Hepatic stellate cell (primary cell): ENCODE measurements at places on chromosomes 6 and 20.

- no peak for DNase-seq
These were observed 46.2 kb upstream of the CEP85L start for GRCh38 chr6:118697554-118697953.

- DNase-seq = no peak
These were observed 3.8 kb downstream of the CST5 start for GRCh38 chr20:23875606-23876237.

DNA sequence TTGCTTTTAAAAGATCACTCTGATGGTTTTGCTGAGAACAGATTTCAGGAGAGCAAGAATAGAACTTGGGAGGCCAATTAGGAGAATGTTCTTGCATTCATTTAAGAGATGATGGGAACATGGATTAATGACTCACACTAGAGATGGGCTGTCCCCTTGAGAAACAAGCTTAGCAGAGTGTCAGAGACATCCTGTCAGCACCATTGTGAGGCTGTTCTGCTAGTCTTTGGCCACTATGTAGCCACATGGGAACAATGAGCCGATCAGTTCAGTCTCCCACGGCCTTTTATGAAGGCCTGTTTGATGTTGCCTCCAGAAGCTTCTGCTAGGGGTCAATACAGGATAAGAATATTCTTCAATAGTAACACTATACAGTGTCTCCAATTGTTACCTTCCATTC is 113.0 kb upstream of the EYA4 start:
- DNase-seq = no peak

- DNase-seq = no peak
These were observed 28.6 kb downstream of the XPO5 start for GRCh38 chr6:43547222-43547621.

- DNase-seq = no peak
These were observed 68.5 kb downstream of the MAP3K5 start for GRCh38 chr6:136723780-136724179.

GRCh38 chr6:129281168-129281796 is 398.3 kb downstream of the LAMA2 start:
- DNase-seq = no peak

- DNase-seq = no peak
These were observed 44.2 kb upstream of the TOX2 start for GRCh38 chr20:43870484-43870883.

DNA sequence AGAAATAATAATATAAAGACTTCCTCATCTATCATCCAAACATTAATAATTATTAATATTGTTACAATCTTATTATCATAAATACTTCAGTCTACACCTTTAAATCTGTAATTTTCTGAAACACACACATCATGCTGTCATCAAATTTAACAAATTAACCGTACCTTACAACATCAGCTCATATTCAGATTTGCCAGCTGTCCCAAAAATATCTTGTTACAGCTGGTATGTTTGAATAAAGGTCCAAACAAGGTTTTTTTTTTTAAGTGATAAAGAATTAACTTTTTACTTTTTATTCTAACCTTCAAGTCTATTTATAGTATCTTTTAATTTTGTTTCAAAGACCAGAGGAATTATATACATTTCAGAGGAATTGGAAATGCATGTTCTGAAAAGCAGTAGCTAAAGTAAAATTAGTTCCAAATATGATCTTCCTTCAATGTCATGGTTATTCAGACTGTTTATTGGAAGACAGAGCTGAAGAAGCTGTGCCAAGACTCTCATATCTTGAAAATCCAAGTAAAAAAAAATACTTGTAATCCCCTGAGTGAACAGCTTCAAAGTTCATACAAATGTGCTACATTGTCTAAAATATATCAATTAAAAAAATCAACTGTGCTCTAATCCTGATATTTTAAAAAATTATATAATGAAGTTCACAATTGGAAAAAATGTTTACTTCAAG is 161.7 kb upstream of the BMP5 start:
- no peak for DNase-seq

DNA sequence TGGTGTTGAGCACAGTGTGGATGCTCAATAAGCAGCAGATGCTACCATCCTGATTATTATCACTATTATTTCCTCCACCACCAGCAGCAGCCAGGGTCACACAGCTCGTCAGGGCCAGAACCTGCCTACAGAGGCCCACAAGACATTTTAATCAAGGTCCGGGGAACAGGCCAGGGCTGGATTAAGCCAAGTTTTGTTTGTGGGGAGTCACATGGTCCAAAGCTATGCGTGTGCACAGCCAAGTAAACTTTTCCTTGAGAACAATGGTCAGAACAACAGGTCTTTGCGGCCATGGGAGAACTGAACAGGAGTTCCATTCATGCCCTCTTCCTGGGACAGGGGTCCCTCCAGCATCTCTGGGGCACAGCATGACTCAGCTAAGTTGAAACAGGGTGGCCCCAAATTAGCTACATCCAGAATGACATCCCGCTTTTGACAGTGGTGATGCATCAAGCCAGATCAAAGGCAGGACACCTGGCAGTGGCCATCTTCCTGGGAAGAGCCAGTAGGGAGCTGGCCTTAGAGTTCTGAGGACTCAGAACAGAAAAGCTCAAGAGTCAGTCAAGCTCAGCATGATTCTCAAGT is 11.7 kb downstream of the SNTA1 start:
- DNase-seq = no peak

- DNase-seq = no peak
These were observed 20.1 kb upstream of the EMILIN3 start for GRCh38 chr20:41386502-41387427.

DNA sequence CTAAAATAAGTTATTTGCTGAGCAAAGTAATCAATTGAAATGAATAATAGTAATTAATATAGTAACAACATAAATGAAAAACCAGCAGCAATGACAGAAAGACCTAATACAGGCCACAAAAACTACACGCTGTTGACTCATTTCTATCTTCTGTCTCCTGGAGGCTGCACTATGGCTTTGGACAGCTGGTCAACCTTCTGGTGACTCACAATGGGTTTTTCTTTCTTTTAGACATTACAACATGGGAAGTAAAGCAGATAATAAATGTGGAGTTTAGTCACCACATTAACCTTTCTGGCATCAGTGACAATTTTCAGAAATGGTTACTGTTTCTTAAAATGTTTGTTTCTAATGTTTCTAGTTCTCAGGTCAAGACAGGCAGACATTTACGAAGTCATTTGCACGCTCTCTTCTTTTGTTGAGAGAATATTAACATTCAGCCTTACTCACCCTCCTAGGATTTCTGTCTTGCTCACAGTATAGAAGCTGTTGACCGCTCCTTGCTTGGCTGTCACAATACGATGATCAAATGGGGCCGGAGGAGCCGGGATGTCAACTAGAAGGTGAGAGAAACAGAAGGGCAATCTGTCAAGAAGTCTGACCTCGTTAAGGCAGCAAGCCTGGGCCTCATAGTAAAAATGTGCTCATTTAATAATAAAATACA is 62.2 kb downstream of the MYLK4 start:
- DNase-seq = peak; percentile 78

GRCh38 chr6:122494665-122495272 is 23.2 kb upstream of the SERINC1 start:
- no peak for DNase-seq

DNA sequence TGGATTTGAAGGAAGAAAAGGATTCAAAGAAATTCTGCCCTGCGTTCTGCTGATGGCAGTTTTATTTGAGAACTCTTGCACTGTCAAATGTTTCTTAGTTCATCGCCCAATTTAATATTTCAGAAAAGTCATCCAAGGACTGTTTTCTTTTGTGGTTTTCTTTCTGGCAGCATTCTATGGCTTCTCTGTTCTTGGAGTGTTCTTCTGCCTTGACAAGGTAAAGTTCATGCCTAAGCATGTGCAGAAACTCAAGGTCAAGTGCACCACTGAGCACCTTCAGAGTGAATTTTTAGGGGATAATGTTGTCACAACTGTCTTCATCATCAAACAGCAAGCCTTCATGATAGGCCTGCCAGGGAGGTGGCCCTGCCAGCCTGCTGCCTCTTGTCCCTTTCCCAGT is 225.6 kb downstream of the PLCB1 start:
- DNase-seq = no peak

DNA sequence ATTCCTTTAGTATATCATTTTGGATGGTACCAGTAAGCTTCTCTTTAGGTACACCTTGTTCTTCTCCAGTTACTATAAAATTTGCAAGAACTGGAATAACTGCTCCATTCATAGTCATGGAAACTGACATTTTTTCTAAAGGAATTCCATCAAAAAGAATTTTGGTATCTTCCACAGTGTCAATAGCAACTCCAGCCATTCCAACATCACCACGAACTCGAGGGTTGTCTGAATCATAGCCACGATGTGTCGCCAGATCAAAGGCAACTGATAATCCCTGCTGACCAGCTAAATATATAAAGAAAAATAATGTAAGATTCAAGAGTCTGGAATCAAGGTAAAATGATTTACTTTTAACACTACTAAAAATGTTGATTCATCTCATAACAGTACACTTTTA is 5.3 kb downstream of the MMUT start:
- DNase-seq = no peak

DNA sequence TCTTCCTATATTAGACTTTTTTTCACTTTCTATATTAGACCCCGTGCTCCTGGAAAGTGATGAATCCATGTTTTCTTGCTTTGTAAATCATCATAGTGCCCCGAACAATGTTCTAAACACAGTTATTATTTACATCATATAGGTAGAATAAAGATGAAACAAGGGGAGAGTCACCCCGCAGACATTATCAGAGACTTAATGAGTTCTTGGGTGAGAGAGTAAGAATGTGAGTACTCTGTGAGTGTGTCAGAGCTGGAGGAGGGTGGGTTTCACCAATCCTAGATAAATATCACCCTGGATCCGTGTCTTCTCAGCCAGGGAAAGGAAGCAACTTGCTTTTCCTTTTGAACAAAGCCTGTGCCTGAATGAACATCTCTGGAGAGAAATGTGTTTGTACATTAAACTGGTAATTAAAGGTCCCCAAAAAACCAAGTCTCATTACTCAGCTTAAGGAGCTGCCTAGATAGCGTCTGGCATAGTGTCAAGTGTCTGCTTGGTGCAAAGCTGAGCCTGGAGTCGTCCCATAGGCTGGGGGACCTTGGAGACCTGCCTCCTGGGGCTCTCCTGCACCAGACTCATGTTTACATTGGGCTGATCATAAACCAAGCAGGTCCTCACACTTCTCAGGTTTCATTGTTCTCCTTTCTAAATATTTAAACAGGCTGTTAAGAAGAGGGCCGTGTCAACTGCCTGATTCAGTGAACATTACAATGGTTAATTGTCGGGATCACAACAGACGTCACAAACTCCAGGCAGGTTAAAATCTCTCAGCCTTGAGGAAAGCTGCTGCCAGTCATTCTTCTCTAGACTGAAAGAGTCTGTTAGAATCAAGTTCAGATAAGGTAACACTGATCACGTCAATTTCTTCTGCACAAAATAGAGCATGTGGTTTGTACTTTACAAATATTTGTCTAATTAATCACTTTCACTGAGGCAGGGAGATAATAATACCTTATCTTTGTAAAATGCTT is 179.7 kb upstream of the MYLIP start:
- DNase-seq = no peak

- no peak for DNase-seq
These were observed 50.8 kb downstream of the GCLC start for GRCh38 chr6:53494076-53494475.

DNA sequence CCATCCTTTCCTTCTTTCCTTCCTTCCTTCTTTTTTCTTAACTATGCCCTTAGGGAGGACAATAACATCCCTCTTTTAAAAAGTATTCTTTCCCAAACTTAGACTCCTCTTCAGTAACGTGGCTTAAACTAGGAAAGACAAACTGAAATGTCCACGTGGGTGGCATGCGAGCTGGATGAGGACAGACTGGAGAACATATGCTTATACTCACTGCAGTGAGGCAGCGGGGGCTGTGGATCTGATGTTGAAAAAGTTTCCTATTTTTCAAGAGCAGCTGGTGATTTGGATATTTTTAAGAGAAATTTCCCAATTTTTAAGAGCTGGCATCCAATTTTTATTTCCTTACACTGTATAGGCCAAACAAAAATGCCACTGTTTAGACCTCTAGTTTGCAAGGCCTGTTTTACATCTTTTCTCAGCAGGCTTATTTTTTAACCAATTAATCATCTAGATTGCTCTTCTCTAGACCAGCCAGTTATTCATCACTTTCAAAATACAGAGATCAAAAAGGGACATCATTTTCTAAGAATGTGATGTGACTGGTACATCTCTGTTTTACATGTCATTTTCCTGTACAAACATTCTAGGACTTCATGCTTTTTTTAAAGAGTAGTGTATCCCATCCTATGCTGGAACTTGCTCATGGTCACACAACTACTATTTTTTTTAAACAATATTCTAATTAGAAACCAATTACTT is 226.5 kb downstream of the BTBD9 start:
- DNase-seq = no peak

- DNase-seq = no peak
These were observed 4.8 kb upstream of the PRPH2 start for GRCh38 chr6:42727087-42727611.

- DNase-seq = no peak
These were observed 97.9 kb downstream of the ANKRD60 start for GRCh38 chr20:58130581-58130980.

- DNase-seq = no peak
These were observed 30.4 kb upstream of the MROH8 start for GRCh38 chr20:37209661-37210314.

- DNase-seq = peak; percentile 89
These were observed 427 bp upstream of the MKKS start for GRCh38 chr20:10434467-10434831.

DNA sequence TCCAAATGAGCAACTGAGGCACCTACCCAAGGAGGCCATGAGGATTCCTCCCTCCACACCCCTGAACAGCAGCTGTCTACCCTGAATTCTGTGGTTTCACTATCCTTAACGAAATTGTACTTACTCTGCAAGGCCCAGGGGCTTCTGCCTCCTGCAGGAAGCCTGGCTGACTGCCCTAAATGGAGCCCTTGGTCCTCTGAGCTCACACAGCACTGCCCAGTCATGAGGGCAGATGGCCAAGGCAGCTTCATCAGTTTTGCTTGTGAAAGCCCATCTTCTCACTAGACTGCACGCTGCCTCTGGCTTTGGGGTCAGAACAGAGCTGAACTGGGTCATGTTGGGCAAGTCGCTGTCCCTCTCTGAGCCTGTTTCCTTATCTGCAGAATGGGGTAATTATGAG is 26.4 kb upstream of the SIRPA start:
- no peak for DNase-seq

GRCh38 chr20:44728801-44729443 is 13.8 kb downstream of the CCN5 start:
- DNase-seq = peak; percentile 74

DNA sequence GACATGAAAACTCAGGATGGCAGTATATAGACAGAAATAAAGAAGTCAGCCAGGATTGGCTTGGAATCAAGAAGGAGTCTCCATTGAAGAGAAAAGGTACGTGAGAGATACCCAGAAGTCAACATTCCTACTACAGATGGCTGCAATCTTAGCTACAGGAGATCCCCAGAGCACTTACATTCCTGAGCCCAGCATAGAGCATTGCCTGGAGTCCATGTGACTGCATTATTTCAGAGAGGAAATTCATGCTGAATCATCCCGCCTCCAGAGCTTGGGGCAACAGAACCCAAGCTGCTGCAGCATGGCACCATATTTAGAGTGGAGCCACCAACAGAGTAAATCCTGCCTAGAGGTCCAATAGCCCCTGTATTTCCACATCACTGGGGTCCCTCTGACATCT is 125.0 kb upstream of the GRIK2 start:
- no peak for DNase-seq

GRCh38 chr6:149948616-149949015 is 6.8 kb downstream of the ULBP2 start:
- no peak for DNase-seq

GRCh38 chr6:119075200-119075981 is 3.1 kb downstream of the FAM184A start:
- no peak for DNase-seq
